ENCODE measurements at places on chromosomes 12 and 14. TPM values are rescaled to one million over a fixed set of nuclear protein-coding genes. Genes with fewer than 3 reads are reported as not detected.

Gene PPP4R4
- 8.9 TPM for total RNA-seq

Gene PSMC6
- 80.0 TPM for total RNA-seq

Gene SERPINA9
- not detected for total RNA-seq

Gene WDHD1
- total RNA-seq = 12.5 TPM

Gene KRT77
- 0.21 TPM for total RNA-seq

Gene CLEC4E
- not detected for total RNA-seq
